ENCODE measurements at places on chromosomes 11 and 22.

GRCh38 chr11:112366777-112367176 lies 106.1 kb upstream of the PLET1 start:
- DNase-seq = no peak

GRCh38 chr11:797296-798092 lies 587 bp downstream of the SLC25A22 start:
- peak; percentile 47 for DNase-seq

DNA sequence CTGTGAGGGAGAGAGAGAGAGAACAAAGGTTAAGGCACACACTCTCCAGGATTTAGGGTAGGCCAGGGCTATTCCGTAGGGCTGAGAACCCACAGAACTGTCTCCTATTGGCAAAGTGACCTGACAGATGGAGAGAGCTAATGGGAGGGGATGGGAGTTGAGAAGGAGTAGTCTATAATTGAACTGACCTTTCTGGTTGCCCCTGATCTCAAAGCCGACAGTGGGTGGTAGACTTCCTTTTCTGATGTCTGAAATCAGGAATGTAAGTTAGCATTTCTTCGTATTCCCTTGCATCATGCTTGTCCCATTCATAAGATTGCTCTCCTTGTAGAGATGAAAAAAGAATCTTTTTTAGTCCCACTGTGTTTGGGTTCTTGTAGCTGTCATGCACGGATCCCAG lies 210.1 kb downstream of the NTM start:
- DNase-seq = no peak

DNA sequence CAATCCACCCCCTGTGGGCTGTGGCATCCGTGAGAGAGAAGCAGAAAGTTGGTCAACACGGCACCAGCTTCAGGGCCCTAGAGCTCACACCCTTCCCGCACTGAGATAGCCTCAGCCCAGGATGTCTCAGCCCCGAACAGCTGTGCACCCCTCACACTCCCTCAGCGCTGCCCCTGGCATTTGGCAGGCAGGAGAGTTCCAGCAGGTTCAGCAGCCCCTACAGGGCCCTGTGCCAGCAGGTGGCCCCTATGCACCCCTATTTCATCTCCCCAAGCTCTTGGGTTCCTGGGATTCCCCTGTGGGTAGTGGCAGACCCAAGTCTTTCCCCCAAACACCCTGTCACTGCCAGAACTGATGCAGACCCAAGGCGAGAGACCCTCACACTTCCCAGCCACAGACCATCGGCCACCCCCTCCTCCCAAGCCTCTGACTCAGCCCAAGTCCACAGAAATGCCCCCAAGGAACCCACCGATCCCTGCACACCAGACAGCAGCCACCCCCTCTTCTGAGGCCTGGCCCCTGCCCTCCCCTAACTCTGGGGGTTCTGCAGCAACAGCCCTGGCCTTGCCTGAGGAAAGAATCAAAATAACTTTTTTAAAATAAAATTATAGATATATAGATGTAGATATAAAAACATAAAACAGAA lies 183.6 kb downstream of the IGLL1 start:
- no peak for DNase-seq

DNA sequence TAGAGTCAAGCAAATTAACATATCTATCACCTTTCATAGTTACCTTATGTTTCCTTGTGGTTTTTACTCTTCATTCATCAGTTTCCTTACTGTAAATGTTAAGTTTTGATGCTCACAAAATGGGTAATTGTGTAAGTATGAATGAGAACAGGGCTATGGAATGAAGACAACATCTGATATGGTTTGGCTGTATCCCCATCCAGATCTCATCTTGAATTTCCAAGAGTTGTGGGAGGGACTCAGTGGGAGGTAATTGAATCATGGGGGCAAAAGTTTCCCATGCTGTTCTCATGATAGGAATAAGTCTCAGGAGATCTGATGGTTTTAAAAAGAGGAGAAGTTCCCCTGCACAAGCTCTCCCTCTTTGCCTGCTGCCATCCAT lies 107.6 kb downstream of the CCDC34 start:
- no peak for DNase-seq

DNA sequence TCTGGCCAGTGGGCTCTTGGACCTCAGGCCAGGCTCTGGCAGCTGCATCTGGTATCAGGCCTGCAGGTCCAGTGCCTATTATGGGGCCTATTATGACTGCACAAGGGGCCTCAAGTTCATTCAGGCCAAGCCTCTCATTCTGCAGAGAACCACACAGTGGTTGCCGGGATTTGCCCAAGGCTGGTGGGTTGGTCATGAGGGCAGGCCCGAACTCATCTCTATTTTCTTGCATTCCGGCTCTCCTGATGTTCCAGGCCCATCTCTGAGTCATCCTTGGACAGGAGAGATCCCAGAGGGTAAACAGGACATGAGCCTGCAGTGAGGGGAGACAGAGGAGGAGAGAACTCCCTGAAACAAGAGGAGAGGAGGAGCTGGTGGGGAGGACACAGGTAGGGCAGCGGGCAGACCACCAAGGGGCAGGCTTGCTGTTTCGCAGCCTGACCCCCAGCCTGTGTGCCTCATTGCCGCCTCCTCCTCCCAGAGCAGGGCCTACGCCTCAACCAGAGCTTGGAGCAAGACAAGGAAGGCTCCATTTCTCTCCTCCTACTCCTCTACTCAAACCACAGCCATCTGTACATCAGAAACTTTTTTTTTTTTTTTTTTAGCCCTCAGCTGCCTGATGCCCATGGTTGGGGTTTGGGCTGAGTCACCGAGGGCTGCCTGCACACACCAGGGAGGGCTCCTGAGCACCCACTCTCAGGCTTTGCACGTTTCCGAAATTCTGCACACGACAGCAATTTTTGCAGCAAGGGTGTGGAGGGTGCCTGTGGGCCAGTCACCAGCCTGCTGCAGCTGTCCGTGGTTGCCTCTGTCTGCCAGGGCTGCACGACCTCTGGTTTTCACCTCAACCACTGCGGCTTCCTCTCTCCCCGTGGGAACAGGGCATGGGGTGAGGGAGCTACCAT lies 12.7 kb upstream of the TREH start:
- no peak for DNase-seq

- DNase-seq = no peak
These were observed 4.9 kb downstream of the PC start for GRCh38 chr11:66953081-66953833.

DNA sequence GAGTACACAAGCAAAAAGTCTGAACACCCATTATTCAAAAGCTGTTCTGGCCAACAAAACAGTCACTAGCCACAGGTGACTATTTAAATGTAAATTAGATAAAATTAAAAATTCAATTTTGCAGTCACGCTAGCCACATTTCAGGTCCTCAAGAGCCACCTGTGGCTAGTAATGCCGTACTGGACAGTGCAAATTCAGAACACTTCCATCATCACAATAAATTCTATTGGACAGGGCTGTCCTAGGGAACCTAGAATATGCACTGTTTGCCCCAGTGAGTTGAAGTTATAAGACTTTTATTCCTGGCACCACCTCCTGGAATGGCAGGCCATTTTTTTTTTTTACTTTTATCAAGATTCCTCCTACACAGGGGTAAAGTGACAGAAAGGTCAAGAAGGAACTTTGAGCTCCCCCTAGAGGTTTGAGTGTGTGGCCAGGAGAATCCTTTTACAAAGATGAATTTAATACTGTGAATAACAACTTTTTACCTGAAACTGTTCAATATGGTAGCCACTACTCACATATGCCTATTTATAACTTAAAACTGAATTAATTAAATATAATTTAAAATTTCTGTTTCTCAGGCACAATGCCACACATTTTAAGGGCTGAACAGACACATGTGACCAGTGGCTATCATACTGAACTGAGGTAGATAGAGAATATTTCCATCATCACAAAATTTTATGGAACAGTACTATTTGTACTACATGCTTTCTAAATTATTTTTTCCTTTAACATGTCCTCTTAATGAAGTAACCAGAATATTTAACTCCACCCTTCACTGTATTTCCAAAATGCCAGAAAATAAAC lies 6.5 kb downstream of the MSANTD2 start:
- no peak for DNase-seq

GRCh38 chr11:210122-210802 lies 2.8 kb downstream of the RIC8A start:
- no peak for DNase-seq

- DNase-seq = no peak
These were observed at the start of gene OVOL1 for GRCh38 chr11:65786786-65787636. OVOL1 (plus strand) TSS chr11:65787063; CDS start chr11:65787374, 311 bp downstream.

GRCh38 chr22:45709866-45710265 lies 38.2 kb downstream of the ATXN10 start:
- no peak for DNase-seq

DNA sequence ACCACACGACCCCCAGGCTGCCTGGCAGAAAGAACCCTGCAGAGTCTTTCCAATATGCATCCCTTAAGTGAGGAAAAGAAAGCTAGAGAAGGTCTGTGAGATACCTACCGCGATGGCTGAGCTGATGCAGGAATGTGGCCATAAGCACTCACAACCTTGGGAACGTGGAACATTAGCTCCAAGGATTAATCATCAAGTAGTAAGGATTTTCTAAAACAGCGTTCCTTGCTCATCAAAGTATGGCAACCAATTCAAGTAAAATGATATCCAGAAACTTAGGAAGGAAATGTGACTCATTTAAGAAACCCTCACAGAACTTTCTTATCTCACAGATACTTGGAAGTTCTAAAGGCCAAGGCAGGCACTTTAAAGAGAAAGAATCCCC lies 12.8 kb downstream of the PACSIN2 start:
- no peak for DNase-seq

GRCh38 chr11:115817844-115818468 lies 313.7 kb upstream of the CADM1 start:
- no peak for DNase-seq

DNA sequence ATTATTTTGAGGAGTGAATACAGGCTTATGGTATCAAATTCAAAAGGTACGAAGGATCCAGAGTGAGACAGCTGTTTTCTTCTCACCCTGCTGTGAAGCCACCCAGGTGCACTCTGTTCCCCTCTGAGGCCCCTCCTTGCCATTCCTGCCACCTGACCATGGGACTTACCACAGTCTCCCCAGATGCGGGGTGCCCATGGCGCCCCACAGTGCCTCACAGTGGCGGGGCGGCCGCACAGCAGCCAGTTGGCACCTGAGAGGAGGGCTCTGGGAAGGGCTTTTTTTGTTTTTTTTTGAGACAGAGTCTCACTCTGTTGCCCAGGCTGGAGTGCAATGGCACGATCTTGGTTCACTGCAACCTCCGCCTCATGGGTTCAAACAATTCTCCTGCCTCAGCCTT lies 151.7 kb downstream of the CEP164 start:
- DNase-seq = no peak

DNA sequence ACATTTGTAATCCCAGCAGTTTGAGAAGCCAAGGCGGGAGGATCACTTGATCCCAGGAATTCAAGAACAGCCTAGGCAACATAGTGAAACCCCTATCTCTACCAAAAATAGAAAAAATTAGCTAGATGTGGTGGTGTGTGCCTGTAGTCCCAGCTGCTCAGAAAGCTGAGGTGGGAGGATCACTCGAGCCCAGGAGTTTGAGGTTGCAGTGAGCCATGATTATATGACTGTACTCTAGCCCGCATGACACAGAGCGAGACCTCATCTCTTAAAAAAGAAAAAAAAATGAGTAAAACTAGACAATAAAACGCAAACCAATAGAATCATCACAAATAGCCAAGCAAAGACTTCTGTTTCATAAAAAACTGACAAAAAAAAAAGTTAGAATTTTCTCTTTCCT lies 21.8 kb downstream of the NUCB2 start:
- DNase-seq = no peak

DNA sequence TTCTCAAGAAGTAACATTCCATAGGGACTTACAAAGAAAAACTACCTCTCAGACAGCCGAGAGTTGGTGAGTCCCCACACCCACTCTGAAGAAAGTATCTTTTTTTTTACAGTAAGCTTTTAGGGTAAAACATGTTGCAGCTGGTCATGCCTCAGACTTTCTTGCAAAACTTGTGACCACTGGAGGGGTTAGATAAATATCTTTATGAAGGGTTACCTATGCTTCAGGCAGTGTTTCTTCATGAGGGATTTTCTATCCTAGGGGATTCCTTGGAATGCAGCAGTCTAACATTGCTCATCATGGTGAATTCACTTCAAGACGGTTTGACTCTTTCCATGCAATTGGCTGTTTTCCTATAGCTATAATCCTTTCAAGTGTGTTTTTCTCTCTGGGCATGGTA lies 20.8 kb upstream of the SNX19 start:
- DNase-seq = no peak

- no peak for DNase-seq
These were observed 92.8 kb upstream of the NARS2 start for GRCh38 chr11:78667461-78667860.

DNA sequence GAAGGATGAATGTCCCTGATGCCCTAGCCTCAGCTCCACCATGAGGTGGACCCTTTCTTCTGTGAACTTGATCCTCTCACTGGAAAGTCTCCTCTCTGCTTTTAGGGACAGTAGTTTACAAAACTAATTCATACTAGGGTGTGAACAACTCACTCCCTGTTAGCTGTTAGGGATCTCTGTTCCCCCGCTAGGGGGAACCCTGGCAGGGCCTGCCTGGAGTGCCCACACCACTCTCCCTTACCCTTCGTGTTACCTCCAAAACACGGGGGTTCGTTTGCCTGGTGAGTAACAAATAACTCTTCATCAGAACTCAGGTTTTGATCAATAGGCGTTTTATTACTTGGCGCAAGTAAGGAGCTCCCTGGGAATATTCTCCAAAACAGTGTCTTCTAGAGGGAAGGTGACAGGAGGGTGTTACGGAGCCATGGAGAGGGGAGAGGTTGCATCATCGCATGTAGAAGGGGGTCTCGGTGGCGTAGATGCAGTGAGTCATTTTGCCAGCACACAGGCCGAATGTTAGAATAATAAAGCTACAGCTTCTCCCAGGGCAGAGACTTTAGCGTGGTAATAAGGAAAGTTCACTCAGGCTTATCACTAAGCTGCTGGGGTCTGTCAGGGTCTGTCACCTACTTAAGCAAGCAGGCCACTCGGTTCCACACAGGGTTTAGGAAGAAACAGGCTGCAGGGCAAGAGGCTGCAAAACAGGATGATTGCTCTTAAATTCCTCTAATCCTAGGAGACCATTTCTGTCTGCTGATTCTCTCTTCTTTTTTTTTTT lies 45.8 kb downstream of the C11orf96 start:
- no peak for DNase-seq

DNA sequence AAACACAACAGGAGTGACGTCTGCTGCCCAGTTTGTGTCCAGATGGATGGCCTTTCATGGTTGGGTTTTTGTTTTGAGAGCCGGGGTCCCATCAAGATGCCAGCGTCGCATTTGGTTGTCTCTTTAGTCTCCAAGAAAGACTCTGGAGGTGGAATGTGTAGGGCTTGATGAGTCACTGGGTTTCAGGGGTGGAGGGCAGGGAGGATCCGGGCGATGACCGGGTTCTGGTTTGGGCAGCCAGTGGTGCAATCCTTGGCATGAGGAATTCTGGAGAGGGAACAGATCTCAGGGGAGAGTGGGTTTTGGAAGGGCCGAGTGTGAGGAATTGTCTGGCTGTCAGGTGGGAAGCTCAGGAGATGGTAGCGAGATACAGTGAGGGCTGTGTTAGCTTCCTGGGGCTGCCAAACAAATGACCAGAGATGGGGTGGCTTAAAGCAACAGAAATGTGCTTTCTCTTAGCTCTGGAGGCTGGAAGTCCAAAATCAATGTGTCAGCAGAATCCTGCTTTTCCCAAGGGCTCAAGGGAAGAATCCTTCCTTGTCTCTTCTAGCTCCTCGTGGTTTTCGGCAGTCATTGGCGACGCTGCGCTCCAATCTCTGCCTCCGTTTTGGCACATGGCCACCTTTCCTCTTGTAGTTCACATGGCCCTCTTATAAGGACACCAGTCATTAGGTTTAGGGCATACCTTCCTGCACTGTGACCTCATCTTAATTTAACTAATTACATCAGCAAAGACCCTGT lies 26.4 kb upstream of the PPFIA1 start:
- no peak for DNase-seq

GRCh38 chr11:8649361-8649760 lies 33.1 kb downstream of the TRIM66 start:
- DNase-seq = no peak

All from NCI-H2107 (cell line).